ENCODE measurements at places on chromosomes 4 and X.
A peak's percentile ranks its signal among the peaks of the same experiment; 100 is the strongest.

DNA sequence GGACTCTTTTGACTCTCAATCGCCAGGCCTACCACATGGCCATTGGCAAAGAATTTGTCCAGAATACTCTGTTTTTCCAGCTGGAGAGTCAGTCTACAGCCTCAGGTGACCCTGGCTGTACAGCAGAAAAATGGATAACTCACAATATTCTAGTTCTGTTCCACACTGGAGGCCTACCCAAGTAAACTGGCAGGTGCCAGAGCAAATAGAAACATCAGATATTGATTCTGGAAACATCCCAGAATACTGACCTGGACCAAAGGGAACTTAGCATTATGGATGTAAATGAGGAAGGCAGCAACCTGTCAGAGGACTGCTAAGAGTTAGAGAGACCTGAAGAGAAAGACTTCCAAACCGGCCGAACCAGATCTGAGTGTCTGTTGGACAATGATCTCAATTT, 147.9 kb upstream of the SMAD1 start:
- DNase-seq: no peak

DNA sequence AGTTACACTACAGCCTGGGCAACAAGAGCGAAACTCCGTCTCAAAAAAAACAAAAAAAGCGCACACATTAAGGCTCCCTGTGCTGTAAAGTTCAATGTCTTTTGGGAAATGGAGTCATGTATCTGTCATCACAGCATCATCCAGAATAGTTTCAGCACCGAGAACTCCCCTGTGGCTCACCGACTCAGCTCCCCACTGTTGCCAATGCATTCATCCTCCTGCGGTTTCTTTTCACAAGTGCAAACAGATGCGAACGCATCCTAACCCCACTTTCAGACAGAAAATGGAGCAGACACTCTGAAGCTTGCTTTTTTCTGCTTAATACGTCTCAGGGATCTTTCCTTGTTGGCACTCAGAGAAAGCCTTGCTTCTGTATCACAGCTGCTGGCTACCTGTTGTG, 13.8 kb upstream of the SH3TC1 start:
- DNase-seq: no peak

GRCh38 chr4:180330521-180330920, 1912.7 kb upstream of the TENM3 start:
- no peak for DNase-seq

GRCh38 chr4:40840985-40841571, 91.3 kb downstream of the NSUN7 start:
- DNase-seq: peak; percentile 80

DNA sequence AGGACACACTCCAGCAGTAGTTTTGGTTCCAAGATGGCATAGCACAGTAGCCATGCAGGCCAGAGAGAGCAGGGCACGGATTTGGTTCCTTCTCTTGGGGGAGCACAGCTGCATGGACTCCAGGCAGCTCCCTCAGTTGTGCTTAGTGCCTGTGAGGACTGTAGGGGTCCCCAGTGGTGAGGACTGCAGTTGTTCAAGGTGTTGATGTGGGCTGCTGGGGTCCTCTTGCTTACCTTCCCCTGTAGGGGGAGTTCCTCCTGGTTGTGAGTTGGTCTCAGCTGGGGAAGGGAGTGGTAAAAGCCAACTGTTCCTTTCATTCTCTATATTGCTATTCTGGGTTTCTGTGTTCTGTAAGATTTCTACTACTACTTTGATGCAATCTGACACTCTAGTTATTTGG, 606.5 kb downstream of the MAGEB5 start:
- no peak for DNase-seq

- DNase-seq: peak; percentile 91
Measured at GRCh38 chrX:153900831-153901752, 3.4 kb upstream of the AVPR2 start.

- no peak for DNase-seq
Measured at GRCh38 chrX:38233891-38234667, 13.4 kb upstream of the SRPX start.

- no peak for DNase-seq
Measured at GRCh38 chr4:7687006-7687405, 252.3 kb upstream of the PSAPL1 start.

DNA sequence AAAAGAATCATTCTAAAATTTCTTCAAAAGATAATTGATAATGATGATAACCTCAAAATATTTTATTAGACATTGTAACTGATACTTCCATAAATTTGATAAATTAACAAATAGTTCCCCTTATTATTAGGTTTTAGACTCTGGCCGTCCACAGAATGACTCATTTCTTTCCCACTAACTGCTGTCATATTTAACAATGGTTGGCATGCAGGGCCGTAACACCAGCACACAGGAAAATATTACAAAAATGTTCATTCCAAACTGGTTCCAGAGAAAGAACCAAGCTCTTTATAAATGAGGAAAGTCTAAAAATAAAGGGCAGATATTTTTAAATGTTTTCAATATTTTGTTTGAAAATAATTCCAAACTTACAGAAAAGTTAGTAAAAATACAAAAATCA, 28.2 kb downstream of the WDFY3 start:
- DNase-seq: no peak

- no peak for DNase-seq
Measured at GRCh38 chr4:86641516-86642090, 47.5 kb downstream of the PTPN13 start.

DNA sequence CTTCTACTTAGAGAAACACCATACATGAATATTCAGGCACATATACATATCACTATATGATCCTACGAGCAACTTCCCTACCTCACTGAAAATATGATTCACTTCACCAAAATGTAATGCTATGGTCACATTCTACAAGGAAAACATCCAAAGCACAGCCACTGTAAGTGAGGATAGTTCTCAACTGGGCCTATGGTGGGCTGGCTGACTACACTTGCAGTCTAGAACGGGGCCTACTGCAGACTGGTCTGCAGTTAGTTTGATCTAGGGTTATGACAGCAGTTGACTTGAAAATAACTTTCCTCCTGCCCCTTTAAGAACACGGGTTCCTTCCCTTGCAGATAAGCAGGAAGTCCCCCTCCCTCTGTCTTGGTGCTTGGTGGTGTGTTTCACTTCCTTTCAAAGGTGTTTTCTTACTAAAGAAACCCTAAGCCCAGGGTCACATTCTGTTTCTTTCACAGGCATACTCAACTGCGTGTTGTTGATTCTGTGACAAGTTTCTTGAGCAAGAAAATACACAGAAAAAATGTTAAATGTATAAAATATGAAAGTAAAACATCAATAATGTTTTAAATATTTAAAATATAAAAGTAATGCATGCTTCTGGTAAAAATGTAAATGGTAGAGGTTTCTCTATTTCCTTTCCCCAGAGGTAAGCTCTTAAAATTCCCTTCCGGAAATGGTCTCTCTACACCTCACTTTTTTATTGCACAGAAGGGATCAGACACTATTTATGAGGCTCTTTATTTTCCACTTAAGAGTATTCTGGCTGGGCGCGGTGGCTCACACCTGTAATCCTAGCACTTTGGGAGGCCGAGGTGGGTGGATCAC, 18.0 kb upstream of the TMSB4X start:
- peak; percentile 65 for DNase-seq

- no peak for DNase-seq
Measured at GRCh38 chrX:74318672-74319071, 14.7 kb downstream of the ZCCHC13 start.

DNA sequence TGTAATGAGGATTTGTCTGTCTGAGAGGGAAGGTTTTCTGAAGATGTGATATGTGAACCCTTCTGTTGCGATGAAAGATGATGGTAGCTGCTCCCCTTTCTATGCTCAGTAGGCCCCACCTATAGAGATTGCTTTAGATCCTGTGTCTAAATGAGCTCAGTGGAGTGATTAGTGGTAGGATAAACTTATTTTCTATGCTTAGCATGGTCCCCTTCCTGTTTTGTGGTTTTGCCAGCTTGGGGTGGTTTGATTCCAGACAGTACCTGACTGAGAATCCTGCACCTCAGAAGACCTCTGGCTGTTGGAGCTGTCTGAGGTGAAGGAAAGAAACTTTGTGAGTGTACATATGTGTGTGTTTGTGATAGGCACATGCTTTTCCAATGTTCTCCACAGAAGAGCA, 17.7 kb downstream of the MSN start:
- DNase-seq: no peak

DNA sequence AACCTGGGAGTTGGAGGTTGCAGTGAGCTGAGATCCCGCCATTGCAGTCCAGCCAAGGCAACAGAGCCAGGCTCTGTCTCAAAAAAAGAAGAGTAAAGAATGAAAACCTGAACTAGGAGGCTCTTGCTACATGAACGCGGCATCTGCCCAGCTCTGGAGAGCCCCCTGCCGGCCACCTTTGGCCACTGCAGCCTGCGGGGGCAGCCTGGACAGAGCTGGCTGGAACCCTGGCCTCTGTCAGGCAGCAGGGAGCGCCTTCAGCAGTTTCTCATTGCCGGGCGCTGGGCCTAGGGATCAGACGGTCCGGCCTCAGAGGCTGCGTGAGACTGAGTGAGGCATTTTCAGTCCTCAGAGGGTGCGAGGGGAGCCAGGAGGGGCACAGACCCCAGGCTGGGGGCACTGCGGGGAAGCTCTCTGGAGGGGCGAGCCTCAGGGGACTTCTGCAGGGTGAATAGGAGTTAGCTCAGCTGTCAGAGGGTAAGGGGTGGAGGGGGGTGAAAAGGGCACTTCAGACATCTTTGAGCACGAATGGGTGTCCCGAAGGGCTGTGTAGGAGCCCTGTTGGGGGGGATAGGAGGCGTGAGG, 17.5 kb downstream of the DOK7 start:
- DNase-seq: peak; percentile 75

DNA sequence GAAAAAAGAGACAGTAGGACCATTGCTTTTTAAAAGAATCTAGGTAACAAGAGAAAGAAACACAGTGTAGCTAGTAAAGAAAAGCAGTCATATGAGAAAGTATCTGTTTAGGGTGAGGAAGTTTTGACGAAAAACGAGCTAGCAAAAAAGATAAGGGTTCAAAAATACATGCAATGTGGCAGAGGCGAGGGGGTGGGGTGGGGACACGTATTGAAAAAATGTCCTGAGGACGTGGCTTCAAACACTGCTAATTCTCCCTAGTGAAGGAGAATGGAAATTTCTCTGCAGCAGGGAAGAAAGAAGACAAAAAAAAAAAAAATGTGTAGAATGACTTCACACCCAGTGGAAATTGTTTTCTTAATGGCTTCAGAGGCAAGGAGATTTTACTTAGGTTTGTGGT, 856.4 kb upstream of the INTU start:
- no peak for DNase-seq

All from inflammatory macrophage (primary cell).